SJCRH30 (cell line): ENCODE measurements at places on chromosomes 16 and 17. TPM values are rescaled to one million over a fixed set of nuclear protein-coding genes. Genes with fewer than 3 reads are reported as not detected.
A peak's percentile ranks its signal among the peaks of the same experiment; 100 is the strongest.

- no peak for DNase-seq
These were observed 34.0 kb downstream of the PLCD3 start for GRCh38 chr17:45098081-45098868.

DNA sequence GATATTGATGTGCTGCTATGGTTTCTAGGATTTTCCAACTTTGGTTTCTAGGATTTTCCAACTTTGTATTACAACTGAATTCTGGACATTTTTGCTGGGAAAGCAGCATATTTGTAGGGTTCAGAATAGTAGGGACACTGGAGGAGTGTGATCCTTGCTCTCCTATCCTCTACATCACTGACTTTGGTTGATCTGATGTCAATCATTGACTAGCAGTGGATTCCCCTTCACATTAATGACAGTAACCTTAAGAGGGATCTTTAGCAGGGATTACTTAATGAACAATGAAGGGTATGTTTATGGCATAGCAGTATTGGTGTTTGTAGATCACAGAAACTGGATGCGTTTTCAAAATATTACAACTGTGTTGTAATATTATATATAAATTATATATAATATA lies 67.4 kb downstream of the MAP2K4 start:
- DNase-seq = no peak

DNA sequence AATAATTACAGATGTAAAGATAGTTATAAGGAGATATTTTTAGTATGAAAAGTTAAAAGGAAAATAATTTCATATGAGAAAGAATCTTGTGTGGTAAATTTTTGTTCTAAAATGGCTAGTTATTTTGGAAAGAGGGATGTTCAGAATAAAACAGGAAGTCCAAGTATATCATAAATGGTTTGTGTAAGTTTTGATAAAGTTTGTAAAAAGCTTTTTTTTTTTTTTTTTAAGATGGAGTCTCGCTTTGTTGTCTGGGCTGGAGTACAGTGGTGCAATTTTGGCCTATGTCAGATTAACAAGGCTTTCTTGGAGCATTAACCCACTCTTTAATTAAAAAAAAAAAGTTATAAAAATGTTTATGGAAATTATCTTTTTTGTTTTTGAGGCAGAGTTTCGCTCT lies 8.2 kb upstream of the CDK10 start:
- peak; percentile 32 for DNase-seq

SKAP1 gene
- not detected in 2 replicates for total RNA-seq

PLCG2 gene
- 0.45 and 0.68 TPM in 2 replicates for total RNA-seq

GRCh38 chr17:42780851-42781638 lies 635 bp downstream of the WNK4 start:
- DNase-seq = no peak

DNA sequence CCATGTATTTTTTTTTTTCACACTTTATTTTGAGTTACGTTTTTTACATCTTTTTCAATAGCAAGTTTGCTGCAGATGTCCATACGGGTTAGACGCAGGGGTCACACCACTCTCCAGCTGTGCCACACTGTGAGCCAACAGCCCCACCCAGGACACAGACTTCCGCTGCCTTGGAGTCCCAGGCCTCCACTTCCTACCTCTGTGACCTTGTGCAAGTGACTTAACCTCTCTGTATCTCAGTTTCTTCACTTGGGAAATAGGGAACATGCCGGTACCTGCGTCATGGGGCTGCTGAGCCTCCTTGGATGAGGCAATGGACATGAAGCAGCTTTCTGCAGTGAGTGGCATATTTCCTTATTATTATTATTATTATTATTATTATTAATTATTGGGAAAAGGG lies 3.3 kb upstream of the PITPNA start:
- DNase-seq = no peak

GRCh38 chr17:63623786-63624530 lies 1.7 kb downstream of the MAP3K3 start:
- no peak for DNase-seq
